ENCODE measurements at places on chromosomes 2 and 18.
A peak's percentile ranks its signal among the peaks of the same experiment; 100 is the strongest.

DNA sequence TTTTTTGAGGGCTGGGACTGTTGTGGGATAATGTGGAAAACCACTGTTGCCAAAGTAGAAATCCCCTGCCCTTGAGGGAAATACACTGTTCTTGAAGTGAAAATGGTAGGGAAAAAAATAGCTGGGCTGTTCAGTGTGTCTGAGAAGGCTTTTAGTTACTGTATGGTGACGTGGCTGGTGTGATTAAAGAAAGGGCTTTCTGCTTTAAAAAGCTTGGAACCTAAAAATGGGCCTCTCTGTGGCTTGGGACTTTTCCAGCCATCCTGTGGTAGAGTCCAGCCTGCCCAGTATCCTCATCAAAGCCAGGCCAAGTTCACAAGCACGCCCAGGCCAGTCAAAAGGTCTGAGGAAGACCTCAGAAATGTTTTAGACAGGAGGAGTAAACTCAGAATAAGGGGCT is 6.8 kb downstream of the MGAT5 start:
- DNase-seq: peak; percentile 22

DNA sequence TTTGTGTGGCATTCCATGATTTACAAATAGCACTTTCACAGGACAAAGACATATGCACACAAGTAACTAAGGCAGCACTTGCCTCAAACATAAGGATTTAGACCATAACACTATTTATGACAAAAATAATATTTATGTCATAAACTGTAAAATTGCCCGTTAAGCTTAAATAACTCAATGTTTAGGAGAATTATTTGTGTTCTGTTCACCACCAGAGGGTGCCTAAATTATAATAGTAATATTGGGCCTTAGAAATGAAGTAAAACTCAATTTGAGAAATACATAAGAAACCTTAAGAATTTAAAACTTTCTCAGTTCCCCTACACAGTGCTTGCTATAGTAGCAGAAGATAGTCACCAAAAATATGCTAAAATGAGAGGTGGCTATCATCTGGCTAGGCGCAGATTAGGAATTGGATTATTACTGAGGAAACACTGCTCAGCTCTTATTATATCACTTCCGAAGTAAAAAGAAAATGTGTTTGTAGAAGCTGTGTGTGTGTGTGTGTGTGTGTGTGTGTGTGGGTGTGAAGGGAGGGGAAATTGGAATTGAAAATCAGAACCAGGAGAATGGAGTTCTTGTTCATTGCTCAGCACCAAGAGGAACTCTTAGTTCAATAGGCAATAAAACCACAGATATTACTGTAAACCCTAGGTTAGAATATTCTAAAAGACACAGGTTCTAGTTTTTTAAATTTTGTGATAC is 4.9 kb upstream of the CHN1 start:
- DNase-seq: no peak

- DNase-seq: no peak
Measured at GRCh38 chr2:17621781-17622180, 81.3 kb downstream of the VSNL1 start.

DNA sequence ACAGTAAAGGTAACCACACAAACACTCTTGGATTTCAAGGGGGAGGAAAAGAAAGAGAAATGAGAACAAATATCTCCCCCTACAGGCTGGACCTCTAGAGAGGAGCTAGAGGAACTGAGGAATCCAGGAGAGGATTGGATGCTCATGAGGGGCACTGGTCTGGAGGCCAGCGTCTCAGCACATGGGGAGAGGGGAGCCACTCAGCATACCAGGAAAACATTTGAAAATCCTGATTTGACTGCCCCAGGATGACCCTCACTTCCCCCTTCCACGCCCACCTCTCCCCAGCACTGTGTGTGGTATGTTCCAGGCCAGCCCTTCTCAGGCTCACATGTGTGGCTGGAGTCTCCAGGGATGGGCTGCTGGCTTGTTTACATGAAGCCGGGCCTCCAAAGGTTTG is 396.8 kb upstream of the ID2 start:
- no peak for DNase-seq

- no peak for DNase-seq
Measured at GRCh38 chr2:134167015-134167414, 86.9 kb upstream of the MGAT5 start.

- DNase-seq: no peak
Measured at GRCh38 chr18:2920027-2920426, 73.2 kb downstream of the EMILIN2 start.

DNA sequence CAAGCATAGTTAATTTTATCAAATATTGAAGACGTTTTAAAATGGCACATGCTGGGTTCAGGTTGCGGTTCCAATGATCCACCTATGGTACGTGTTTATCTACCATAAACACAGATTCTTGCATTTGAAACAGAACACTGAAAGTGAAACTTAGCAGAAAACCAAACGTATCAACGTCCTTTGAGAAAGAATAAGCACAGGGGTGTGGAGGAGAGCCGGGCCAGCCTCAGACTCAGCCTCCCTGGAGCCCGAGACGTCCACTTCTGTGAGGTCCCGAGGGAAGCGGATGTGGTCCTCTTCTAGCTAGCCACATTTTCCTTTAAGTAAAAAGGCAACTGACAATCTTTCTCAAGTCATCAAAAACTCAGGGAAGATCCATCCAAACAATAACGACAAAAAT is 195.9 kb downstream of the RTP5 start:
- DNase-seq: no peak

DNA sequence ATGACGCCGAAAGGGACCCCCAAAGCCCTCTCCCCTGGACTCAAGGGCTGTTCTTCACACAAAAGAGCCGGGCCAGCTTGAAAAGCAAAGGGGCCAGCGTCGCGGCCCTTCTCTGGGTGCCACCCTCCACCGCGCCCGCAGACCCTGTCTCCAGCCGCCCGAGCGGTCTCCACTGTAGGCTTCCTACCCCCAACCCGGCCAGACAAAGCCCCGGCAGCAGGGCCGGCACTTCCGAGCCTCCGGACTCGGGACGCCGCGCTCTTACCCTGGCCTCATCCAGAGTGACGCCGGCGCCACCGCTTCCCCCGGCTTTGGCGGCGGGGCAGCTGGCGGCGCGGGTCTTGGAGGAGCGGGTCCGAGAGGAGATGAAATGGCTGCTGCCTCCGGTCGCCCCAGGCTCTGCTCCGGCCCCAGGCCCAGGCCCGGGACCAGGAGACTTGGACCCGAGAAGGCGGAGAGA is 603 bp downstream of the ATAD2B start:
- DNase-seq: no peak

GRCh38 chr2:18009891-18010290 is 131.4 kb downstream of the KCNS3 start:
- no peak for DNase-seq

GRCh38 chr2:55672630-55673029 is 21.0 kb downstream of the PNPT1 start:
- DNase-seq: no peak

DNA sequence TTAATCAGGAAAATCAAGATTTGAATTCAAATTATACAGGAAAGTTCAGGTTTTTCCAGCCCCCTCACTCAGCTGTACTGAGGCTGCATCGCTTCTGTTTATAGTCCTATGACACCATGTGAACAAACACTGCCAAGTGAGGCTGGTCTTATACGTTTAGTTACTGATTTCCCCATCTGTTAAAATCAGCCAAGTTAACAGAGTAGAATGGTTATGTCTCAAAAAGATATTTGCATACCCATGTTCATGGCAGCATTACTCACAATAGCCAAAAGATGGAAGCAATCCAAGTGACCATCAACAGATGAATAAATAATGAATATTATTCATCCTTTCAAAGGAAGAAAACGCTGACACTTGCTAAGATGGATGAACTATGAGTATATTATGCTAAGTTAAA is 43.8 kb downstream of the REEP1 start:
- no peak for DNase-seq

GRCh38 chr2:45799679-45800381 is 148.4 kb downstream of the PRKCE start:
- no peak for DNase-seq

DNA sequence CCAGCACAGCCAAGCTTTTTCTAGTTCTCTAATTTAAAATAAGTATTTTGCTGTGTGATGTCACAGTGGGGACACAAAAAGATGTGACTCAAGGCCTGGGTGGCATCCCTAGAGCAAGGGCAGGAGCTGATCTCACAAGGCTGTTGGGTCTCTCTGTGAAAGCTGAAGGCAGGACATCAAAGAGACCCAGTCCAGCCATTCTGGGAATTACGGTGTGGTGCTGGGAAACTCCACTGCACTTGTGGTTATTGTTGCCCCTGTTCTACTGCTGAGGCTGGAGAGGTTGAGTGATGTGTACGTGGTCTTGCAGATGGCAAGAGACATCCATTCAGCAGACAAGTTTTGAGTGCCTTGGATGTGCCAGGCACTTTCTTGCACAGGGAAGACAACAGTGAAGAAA is 352.9 kb downstream of the CYRIA start:
- no peak for DNase-seq

GRCh38 chr2:85534881-85535280 is 4.1 kb upstream of the MAT2A start:
- DNase-seq: no peak

DNA sequence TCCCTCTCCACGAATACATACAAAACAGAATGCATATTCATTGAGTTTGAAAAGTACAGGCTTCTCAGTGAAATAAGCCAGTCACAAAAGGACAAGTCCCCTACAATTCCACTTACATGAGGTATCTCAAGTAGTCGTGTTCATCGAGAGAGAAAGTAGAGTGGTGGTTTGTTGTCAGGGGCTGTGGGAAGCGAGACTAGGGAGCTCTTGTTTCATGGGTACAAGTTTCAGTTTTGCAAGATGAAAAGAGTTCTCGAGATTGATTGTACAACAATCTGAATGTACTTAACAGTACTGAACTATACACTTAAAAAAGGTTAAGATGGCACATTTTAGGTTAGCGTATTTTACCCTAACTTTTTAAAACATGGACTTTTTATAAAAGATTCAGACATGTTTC is 71.5 kb upstream of the TTC39C start:
- DNase-seq: no peak

GRCh38 chr2:175432021-175432420 is 250.5 kb upstream of the ATP5MC3 start:
- no peak for DNase-seq

- no peak for DNase-seq
Measured at GRCh38 chr2:132415256-132415914, 1.2 kb upstream of the GPR39 start.

GRCh38 chr2:99875627-99876201 is 266.7 kb downstream of the AFF3 start:
- no peak for DNase-seq

- DNase-seq: no peak
Measured at GRCh38 chr18:6370886-6371635, 43.6 kb downstream of the L3MBTL4 start.

GRCh38 chr2:109207176-109207575 is 78.2 kb downstream of the SH3RF3 start:
- no peak for DNase-seq

GRCh38 chr2:192190474-192190873 is 4.3 kb downstream of the TMEFF2 start:
- DNase-seq: no peak

DNA sequence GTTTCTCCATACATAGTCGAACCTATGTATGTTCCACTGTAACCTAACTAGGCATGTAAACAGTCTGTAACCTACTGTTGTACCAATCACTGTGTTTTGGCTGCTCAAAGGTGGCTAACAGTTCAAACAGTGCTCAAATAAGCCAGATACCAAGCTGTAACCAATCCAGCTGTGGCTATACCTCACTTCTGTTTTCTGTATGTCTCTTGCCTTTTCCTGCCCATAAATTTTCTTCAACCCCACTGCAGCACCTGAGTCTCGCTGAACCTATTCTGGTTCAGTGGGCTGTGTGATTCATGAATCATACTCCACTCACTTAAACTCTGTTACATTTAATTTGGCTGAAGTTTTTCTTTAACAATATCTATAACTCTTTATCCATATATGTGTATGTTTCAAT is 340.7 kb downstream of the LPIN1 start:
- no peak for DNase-seq

GRCh38 chr2:12314127-12314760 is 402.5 kb upstream of the TRIB2 start:
- no peak for DNase-seq

DNA sequence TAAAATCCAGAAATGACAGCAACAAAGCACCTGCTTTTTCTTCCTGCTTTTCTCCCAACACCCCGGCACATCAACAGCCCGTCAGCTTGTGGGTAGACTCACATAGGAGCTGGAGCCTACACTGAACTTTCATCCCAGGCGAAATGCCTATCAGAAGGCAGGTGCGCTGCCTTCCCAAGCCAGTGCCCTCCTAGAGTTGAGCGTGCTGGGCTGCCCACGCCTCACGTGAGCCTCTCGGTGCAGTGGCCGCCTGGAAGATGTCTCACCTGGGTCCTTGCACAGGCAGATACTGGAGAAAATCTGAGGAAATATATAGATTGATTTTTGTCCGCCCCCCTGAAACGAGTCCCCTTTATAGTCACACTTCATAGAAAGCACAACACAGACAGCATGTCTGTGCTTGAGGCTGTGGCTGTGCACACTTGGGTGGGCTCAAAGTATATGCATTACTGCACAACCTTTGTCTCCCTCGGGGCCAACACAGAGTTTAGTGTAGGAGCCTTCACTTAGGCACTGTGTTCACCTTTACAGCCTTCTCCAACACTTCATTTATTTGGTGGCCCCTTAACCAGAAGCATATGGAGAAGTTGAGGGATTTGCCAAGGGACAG is 112.5 kb downstream of the SMAD7 start:
- DNase-seq: no peak

DNA sequence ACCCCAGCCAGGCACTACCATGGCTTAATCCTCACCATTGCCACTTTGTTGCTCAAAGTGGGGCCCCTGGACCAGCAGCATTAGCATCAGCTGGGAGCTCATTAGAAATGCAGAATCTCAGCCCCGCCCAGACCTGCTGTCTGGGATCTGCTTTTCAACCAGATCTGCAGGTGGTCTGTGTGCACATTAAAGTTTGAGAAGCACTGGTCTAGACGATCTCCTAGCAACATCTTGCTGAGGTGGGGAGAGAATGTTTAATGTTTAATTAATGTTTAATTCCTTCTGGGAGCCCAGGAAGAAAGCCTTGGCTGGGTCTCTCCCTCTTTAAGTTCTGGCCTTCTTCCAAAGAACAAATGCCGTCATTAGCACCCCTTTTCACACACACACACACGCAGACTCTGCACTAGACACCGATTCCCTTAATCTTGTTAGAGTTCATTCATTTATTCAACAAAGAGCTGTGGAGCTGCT is 53.7 kb downstream of the EDAR start:
- no peak for DNase-seq

GRCh38 chr2:212970132-212970531 is 181.3 kb downstream of the IKZF2 start:
- no peak for DNase-seq

- no peak for DNase-seq
Measured at GRCh38 chr2:69033461-69034095, 20.6 kb downstream of the ANTXR1 start.
